ENCODE measurements at places on chromosomes 2 and 18.

DNA sequence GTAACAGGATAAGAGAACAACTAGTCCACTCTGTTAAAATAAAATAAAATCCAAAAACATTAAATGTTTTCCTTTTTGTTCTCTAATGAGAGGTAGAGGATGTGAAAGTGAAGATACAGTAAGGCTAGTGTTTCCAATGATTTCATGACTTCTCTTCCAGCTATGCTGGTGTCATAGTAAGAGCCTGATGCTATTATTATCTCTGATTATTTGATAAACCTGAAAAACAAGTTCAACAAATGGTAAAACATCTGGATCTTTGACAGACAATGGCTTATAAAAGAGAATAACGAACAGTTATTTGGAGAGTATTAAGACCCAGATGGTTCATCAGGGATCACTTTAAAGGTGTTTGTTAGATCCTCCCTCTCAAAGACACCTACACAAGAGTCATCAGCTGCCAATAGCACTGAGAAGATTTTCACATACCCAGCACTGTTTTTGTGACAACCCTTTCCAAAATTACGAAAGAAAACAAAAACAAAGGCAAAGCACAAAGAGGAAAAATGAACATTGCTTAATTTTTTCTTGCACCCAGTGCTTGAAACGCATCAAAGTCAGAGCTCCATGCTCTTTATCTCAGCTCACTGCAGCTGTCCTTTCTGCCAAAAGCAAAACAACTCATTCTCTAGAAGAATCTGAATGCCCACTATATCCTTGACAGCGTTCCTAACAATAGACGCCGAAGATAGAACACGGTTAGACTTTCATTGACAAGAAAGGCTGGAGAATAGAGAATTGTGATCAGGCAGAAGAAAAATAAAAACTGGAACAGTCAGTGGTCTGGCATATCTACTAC lies 168.6 kb downstream of the SLC8A1 start:
- DNase-seq = no peak

- peak; percentile 83 for DNase-seq
These were observed at the start of gene CAB39 for GRCh38 chr2:230712443-230713330. Gene CAB39, plus strand, starts transcription at chr2:230712842. Its CDS starts 47,160 bp downstream, at chr2:230760002.

DNA sequence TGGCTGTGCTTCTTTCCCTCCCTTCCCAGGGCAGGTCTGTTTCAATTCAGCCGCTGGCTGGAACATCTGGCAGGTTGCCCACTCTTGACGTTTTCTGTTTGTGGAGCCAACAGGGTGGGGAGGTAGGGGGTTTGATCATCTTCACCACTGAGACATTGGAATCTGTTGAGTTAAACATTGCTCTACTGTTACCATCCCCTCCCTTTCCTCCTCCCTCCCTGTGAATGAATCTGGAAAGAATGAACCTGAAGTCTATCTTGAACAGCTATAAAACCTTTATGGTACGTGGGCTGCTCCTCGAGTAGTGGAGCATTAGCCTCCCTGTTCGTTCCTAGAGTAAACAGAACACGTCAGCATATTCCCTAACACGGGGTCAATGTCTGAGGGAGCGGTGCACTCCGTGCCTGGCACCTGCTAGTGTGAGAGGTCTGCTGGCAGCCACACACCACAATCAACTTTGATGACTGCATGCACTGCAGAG lies 249.9 kb upstream of the RBBP8 start:
- no peak for DNase-seq

DNA sequence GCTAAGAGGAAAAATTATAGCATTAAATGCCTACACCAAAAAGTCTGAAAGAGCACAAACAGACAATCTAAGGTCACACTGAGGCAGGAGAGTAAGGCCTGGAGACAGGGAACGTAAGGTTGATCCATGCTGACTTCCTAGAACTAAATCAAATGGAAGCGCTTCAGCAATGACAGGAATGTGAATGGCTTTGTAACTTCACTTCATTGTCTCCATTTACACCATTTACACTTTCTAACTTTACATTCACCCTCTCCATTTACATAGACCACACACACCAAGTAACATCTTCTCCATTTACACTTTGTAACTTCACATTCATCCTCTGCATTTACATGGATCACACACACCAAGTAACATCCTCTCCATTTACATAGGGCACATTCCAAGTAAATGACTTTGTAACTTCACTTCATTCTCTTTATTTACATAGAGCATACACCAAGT lies 103.1 kb upstream of the SPATS2L start:
- DNase-seq = no peak

DNA sequence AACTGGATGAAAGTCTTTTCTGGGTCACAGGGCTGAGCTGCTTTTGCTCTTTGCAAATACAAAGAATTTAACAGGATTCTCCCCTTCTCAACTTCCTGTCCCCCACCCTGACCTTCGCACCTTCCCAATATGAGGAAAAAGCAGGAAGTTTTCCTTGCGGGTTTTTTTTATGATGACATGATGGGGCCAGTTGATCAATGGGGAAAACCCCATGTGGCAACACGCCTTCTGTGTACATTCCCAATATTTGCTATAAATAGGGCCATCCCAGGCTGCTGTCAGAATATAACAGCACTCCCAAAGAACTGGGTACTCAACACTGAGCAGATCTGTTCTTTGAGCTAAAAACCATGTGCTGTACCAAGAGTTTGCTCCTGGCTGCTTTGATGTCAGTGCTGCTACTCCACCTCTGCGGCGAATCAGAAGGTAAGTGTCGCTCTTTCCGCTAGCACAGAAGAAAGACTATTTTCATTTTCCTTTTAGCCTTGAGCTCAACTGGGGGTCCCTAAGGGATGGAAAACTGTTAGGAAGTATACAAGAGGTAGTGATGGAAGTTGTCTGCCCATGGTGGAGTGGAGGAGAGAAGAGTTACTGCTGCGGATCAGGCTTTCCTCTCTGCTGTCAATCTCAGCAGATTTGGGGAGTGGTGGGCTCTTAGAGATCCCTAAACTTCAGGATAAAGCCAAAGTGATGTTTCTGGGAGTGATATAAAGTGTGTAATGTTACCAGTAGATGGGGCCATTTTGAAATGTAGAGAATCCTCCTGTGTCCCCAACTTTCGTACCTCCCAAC lies at the start of gene CCL20:
CCL20 (plus strand) TSS at position 281 of the 792 bp plus-strand sequence; CDS start at position 351, 70 bp downstream.
- peak; percentile 2 for DNase-seq
